Activated CD4-positive, alpha-beta T cell treated with anti-CD3 and anti-CD28 coated beads, Interleukin-2, Interleukin-6, amounts not matched to agents 100 ng/mL and 50 ng/mL, durations not matched to agents 16 hours and 8 hours (primary cell): ENCODE measurements at places on chromosomes 13 and 19.

DNA sequence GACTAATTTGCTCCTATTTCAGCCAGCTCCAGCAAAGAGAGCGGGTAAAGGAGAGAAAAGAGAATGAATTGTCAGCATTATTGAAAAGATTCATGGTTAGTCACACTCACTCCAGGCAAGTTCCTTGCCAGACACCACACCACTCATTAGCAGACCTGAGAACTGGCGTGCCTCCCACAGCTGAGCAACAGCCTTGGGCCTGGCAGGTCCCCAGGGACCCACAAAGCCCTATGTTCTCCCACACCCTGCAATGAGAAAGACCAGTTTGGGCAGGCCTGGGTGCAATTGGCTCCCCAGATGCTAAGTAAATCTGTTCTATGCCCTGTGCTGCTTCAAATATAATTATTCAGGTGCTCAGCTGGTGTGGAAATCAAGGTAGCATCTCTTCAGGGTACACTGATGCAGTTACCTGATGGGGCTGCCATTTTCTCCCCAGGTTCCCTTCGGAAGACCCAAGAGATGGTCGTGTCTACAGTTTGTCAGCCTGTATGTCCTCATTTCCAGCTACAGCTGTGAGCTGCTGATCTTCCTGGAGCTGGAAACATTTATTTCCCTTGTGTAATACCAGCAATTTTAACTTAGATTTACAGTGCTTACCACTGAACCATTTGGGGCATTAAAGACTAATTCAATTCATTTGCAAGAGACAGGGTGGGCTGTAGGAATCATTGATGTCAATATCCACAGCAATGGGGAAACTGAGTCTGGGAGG is 405.0 kb downstream of the COG6 start:
- peak; percentile 42 for DNase-seq

DNA sequence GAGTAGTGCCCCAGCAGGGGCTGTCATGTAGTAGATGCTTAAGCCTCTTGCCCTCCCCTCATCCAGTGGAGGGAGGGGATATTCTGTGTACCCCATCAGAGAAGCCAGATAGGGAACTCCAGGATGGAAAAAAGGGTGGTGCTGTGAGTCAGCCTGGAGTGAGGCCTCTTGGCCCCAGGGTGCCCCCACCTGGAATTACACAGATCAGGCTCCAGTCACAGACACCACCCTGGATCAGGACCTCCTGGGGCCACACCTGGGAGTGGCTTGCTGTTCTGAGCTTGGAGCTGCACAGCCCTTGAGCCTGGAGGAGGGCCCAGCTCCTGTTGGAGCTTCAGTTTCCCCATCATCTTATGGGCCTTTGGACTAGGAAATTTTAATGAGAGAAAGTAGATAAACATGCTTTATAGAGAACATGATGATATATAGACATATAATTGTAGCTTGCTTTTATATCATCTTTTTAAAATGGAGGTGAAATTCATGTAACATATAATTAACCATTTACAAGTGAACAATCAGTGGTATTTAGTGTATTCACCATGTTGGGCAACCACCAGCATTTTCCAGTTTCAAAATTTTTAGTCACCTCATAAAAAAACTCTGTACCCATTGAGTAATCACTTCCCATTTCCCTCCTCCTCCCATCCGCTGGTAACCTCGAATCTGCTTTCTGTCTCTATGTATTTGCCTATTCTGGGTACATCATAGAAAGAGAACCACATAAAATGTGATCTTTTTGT is 24.6 kb downstream of the CYP4F22 start:
- peak; percentile 19 for DNase-seq

DNA sequence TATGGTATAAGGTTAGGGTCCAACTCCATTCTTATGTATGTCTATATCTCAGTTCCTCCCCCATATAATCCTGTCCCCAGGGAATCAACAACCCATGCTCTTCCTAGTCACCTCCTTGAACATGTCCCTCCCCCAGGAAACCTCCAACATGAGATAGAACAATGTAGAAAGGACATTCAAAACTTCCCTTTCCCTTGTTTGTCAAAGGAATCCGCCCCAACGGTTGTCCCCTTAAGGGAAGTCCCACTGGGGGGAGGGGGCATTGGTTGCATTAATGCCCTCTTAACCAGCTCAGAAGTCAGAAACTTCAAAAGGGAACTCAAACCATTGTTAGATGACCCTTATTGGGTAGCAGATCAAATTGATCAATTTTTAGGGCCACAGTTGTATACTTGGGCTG is 6.8 kb upstream of the ZNF561 start:
- DNase-seq: no peak

GRCh38 chr13:37068962-37069361 is 9.5 kb upstream of the SUPT20H start:
- DNase-seq: no peak

GRCh38 chr13:99312493-99312883 is 5.3 kb upstream of the GPR183 start:
- DNase-seq: no peak

DNA sequence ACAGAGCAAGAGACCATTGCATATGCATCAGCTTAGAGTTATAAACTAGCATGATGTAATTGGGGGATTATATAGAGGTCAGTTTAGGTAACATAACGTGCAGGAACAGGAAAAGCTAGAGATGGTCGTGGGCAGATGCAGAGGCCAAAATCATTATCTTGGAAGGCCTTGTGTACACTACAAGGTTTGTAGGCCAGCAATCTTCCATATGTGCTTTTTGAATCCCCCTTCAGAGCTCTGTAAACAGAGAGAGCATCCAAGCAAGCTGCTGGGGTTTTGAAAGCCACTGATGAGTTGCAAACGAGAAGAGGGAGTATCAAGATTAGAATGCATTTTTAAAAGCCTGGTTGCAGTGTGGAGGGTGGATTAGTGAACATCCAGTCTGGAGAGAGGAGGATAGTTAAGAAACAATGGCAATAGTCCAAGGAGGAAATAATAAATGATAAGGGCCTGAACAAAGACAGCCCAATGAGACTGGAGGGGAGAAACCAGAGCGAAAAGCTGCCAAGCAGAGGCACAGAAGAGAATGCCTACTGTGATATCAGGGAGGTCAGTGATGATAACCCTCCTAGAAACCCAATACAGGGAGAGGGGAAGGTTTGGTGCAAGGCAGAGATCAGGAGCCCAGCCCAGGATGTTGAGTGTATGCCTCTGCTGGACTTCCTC is 109.6 kb downstream of the ZAR1L start:
- DNase-seq: no peak

GRCh38 chr19:36182612-36183244 is 30.5 kb upstream of the COX7A1 start:
- DNase-seq: no peak

GRCh38 chr19:49333418-49333805 is 1.8 kb upstream of the CD37 start:
- DNase-seq: no peak

GRCh38 chr19:12888006-12888603 is 1.1 kb upstream of the KLF1 start:
- DNase-seq: no peak

- peak; percentile 59 for DNase-seq
These were observed 1.4 kb upstream of the RAVER1 start for GRCh38 chr19:10334588-10335351.

DNA sequence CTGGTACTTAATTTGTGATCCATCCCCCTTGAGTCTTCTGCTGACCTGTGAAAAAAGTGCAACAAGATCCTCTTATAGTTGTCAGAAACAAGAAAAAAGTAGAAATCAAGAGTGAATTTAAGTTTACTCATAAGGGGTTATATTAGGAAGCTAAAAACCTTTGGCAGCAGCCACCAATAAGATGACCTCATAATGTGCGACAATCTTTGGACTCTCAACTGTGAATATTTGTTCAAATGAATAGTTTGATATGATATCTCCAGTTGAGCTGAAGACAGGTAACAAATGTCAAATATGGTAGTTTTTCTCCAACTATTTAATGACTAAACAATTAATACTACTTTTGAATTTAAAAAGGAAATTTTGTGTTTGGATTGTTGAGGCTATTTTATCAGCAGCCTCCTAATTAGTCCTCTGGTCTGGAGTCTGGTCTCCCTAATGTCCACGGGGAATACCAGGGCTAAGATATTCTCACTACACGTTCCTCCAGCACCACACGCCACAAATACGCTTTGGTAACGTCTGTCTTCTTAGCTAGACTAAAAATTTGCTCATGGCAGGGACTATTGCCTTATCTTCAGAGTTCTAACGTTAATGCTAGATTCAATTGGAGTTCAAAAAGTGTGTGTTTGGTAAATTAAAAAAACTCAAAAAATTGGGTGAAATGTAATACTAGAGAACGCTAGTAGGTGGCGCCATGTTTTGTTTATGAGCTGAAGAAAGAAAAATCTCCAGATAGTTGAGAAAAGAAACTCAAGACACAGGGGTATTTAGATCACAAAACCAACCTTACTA is 51.0 kb upstream of the PDX1 start:
- DNase-seq: peak; percentile 5

- no peak for DNase-seq
These were observed 207.4 kb downstream of the COG6 start for GRCh38 chr13:39862900-39863299.

- peak; percentile 83 for DNase-seq
These were observed 131.3 kb downstream of the STK24 start for GRCh38 chr13:98445340-98446233.

GRCh38 chr19:18657590-18658365 is 20.9 kb downstream of the KLHL26 start:
- no peak for DNase-seq

DNA sequence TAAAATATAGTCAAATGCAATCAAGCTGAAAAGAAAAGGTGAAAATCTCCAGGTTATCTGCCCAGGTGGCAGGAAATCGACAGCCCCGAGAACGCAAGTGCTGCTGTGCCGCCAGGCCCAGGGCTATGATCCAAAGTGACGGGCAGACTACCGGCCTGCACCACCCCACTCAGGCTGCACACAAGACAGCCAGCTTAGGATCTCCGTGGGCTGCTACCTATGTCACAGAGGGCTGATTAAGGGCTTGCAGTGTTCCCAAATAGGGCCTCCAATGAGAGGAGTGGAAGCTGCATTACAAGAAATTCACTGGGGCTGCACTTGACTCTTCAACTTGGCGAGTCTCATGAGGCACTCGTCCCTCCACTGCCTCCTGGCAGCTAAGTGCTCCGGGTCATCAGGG is 121.8 kb downstream of the CRYL1 start:
- no peak for DNase-seq

DNA sequence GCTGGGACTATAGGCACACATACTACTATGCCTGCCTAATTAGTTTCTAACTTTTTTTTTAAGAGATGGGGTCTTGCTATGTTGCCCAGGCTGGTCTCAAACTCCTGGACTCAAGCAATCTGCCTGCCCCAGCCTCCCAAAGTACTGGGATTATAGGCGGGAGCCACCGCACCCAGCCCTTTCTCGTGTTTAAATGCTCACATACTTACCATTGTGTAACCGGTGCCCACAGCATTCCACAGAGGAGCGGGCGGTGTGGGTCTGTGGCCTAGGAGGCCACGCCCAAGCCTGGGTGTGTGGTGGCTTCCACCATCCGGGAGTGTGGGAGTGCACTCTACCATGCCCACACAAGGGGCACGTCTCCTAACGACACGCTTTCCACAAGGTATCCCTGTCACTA is 7.7 kb downstream of the LMNB2 start:
- DNase-seq: no peak

DNA sequence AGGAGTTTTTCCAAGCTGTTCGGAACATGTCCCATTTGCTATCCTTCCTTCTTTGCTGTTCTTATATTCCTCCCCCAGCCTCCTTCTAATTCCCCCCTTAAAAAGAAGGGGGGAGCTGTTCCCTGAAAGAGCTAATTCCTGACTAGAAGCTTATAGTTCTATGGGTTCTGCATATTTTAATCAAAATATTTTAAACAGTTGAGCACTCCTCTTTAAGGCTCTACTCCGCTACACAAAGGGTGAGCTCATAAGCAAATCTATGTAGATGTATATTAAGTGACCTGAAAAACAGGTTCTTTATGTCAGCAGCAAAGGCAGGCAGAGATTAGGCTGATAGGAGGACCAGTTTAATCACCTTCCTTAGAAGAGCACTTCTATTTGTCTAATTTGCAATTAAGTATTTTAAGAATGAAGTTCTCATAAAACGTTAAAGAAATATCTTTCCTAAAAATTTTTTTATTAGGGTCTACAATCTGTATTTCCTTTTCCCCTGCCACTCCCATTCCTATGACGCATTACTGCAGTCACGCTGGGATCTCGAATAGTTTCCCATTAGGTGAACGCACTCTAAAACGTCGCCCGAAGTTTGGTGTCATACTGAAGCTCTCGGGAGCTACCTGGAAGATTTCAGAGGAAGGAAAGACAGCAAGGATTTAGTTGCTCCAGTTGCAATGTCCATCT is 5.2 kb downstream of the EFNB2 start:
- DNase-seq: no peak

GRCh38 chr19:18833849-18834643 is 2.3 kb downstream of the UPF1 start:
- DNase-seq: no peak

- DNase-seq: peak; percentile 8
These were observed 18.9 kb upstream of the ZNRF4 start for GRCh38 chr19:5436106-5436947.

- DNase-seq: peak; percentile 59
These were observed 825 bp downstream of the GMIP start for GRCh38 chr19:19642506-19643157.

- no peak for DNase-seq
These were observed 29.2 kb upstream of the TSHZ3 start for GRCh38 chr19:31378404-31378803.

- DNase-seq: no peak
These were observed 17.8 kb downstream of the LMTK3 start for GRCh38 chr19:48493718-48494401.

DNA sequence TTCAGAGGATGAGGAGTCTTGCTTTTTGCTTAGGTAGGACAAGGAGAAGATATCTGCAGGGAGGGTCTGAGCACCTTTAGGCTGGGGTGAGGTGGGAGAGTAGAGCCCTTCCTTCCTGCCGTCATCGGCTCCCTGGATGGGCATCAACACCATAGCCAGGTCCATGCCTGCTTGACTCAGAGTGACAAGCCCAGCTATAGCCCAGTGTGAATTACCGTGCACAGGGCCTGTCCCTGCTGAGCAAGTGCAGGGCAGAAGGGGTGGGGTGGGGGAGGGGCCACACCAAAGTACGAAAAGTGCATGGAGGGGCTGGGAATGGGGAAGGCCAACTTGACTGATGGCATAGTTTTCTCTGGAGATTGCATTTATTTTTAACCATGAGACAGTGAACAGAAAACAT is 30.3 kb upstream of the RNF113B start:
- no peak for DNase-seq

DNA sequence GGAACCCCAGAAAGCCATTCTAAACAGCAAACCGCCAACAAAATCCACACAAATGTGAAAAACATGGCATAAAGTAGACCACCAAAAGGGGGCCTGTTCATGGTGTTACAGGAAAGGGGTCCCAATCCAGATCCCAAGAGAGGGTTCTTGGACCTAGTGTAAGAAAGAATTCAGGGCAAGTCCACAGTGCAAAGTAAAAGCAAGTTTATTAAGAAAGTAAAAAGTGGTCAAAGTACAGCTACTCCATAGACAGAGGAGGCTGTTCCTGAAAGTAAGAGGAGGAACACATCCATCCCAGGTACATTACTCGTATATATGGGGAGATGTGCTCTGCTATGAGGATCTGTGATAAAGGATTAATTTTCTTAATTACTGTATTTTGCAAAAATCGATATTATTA is 67.8 kb upstream of the SLC15A1 start:
- no peak for DNase-seq
